H1 (cell line): ENCODE measurements at places on chromosomes 4 and X.

GRCh38 chrX:43682726-43683125, 26.6 kb downstream of the MAOA start:
- DNase-seq: no peak

DNA sequence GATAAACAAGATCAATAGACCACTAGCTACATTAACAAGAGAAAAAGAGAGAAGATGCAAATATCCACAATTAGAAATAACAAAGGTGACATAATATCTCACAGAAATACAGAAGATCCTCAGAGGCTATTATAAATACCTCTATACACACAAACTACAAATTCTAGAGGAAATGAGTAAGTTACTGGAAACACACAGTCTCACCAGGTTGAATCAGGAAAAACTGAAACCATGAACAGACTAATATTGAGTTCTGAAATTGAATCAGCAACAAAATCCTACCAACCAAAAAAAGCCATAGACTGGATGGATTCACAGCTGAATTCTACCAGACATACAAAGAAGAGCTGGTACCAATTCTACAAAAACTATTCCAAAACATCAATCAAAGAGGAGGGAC, 211.8 kb upstream of the CPEB2 start:
- DNase-seq: no peak

GRCh38 chr4:186839122-186840037, 115.7 kb upstream of the FAT1 start:
- no peak for DNase-seq

DNA sequence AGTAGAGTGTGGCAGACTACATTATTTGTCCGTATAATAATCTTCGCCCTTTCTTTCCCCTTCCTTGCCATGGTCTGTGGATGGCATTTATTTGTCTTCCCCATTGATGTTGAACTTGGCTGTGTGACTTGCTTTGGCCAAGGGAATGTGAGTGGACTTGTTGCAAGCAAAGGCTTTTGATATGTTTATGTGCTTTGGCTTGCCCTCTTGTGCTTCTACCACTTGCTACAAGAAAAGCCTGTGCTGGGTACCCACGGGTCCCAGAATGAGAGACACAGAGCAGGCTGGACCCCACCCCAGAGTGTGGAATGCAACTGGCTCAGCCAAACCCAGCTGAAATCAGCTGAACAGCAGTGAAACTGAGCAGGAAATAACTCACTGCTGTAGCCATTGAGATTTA, 63.0 kb downstream of the FAM184B start:
- DNase-seq: no peak

- DNase-seq: peak; percentile 60
Observed at GRCh38 chr4:123506011-123506695, 109.6 kb downstream of the SPRY1 start.

DNA sequence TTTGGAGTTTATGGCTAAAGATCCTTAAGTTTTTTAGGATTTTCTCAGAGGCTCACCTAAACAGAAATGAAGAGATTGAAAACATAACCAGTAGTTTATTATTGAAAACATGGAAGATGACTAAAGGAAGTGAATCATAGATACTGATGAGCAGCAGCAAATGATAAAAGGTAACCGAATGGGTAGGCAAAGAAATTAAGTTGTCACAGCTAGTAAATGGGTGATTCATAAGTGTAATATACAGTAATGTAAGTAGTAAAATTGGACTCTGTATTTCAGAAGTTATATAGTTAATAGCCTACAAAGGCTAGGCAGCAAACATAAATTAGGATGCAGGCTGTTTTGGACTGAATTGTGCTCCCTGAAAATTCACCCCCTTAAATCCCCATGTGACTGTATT, 59.0 kb upstream of the ADGRA3 start:
- DNase-seq: no peak

- no peak for DNase-seq
Observed at GRCh38 chr4:23822181-23822580, 67.7 kb downstream of the PPARGC1A start.

- DNase-seq: no peak
Observed at GRCh38 chr4:48445704-48446103, 37.4 kb upstream of the SLC10A4 start.

DNA sequence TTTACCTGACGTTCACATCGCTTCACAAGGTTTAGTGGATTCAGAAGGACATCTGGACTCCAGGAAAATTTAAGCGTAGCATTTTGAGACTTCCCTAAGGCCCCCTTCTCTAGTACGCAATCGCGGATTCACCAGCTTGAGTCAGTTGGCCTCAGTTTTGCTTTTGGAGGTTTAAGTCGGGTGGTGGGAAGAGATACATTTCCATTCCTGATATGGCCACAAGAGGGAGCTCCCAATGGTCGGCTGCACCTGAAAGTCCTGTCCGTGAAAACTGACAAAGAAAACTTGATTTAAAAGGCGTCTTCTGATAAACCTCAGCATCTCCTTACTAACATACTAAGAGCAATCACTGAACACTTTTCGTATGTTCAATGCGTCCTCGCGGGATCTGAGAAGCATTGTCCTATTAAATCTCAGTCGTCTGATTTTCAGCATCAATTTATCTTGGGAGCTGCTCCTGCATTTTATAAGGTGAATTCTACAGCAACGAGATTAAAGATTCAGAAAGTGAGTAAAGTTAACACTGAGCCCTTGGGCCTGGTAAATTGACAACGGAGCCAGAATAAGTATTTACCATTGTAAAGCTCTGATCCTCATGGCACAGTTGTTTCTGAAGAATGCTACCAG, 50.6 kb downstream of the LGI2 start:
- peak; percentile 67 for DNase-seq

DNA sequence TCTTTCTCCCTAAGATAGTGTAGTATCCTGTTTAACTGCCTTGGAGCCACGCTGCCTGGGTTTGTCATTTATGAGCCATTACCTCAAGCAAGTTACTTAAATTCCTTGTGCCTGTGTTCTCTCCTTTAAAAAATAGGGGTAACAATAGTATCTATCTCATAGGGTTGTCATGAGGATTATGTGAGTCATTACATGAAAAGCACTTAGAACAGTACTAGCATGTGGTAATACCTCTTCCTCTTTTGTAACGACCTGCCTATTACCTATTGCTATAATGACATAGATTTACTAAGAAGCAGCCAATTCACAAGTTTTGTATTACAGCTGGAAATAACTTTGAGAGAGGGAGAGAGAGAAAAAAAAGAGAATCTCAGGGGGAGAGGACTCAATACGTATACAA, 834.7 kb downstream of the RAPGEF2 start:
- no peak for DNase-seq

DNA sequence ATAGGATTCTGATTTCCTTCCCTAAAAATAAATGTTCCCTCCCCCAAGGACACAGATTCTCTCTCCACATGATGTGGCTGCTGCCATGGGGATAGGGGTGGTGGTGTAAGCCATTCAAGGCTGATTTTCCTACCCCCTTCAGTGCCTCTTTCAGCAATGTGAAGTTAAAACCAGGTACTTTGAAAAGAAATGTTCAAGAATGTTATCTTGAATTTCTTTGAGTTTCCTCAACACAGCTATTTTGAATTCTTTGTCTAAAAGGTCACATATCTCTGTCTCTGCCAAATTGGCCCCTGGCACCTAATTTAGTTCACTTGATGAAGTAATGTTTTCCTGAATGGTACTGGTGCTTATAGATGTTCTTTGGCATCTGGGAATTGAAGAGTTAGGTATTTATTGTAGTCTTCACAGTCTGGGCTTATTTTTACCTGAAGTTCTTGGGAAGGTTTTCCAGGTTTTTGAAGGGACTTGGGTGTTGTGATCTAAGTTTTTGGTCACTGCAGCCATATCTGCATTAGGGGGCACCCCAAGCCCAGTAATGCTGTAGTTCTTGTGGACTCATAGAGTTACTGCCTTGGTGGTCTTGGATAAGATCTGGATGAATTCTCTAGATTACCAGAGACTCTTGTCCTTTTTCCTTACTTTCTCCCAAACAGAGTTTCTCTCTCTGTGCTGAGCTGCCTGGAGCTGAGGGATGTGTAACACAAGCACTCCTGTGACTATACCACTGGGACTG, 7.6 kb upstream of the DIPK2B start:
- no peak for DNase-seq

GRCh38 chr4:174549721-174550120, 27.4 kb upstream of the HPGD start:
- no peak for DNase-seq

DNA sequence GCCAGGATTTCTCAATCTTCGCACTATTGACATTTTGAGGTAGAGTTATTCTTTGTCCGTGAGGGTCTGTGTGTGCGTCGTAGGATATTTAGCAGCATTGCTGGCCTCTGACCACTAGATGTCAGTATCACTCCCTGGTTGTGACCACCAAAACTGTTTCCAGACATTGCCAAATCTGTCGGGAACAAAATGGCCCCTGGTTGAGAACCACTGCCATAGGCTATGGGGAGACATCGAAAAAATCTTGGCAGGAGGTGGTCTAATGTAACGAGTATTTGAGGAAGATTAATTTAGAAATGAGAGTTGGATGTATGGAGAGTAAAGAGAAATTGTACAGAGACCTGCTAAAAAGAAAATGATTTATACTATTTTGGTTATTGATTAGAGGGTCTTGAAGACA, 108.4 kb downstream of the DOCK11 start:
- no peak for DNase-seq

DNA sequence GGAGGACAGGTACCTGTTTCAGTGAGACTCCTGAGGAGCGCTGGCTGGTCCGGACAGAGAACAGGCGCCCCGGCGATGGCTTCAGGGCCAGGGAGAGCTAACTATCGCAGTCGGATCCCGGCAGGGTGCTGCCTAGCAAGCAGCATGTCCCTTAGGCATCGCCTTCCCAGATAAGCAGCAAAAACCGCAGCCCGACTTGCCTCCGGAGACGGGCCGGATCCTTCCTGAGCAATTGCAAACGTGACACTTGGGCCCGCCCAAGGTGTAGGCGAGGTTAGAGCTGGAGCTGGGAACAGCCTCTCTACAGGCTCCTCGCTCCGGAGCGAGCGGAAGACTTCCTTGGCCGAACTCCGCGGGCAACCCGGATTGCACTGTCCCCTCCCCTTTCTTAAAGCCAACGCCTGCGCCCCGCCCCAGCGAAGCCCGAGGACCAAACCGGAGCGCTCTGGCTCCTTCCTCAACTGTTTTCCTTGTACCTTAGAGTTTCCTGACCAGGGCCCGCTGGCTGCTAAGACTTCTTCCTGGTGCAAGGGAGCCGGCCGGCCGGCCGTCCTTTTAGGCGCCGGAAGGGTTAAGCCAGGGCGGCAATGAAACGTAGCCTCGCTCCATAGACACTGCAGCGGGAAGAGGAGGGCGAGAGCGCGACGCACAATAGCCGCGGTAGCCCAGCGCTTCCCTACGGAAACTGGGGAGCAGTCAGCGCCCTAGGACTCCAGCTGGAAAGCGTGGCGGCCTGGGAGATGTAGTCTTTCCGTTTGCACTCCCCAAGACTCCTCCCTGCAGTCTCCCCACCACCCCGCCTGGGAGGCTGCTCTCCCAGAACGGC, at the start of gene OPHN1:
Gene OPHN1, minus strand, starts transcription at position 341 of the 826 bp plus-strand sequence. CDS start 475 bp downstream, outside the sequence.
- DNase-seq: peak; percentile 34

DNA sequence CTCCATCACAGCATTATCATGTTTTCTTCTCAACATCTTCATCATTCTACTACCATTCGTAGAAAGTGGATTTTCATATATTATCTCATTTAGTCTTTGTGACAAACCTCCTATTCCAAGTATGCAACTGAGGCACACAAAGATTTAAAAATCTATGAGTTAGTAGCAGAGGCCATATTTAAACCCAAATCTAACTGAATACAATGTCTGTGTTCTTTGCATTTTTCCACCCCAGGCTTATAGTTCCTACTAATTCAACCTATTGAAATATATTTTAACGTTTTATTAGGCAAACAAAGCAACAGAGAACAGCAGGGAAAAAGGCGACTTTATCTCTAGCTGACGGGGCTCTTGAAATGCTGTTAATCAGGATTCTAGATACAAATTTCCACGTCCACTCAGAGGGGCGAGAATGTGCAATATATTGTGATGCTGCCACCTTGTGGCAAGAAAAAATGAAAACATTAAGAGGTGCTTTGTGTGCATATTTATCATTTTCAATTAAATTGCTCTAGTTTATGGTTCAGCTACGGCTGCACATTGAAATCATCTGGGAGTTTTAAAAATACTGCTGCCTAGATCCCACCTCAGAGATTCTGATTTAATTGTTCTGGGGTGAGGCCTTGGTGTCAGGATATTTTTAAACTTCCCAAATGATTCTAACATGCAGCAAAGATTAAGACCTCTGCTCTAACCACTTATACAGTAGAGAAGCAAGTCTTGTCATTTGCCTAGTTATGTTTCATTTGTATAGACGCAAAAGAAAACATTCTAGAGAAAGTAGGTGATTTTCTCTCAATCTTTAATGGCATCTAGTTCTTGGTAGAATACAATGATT, 315.9 kb downstream of the MAPK10 start:
- DNase-seq: no peak

GRCh38 chr4:169492436-169493163, 119.8 kb downstream of the NEK1 start:
- peak; percentile 68 for DNase-seq

- no peak for DNase-seq
Observed at GRCh38 chr4:75511841-75512240, 2.4 kb downstream of the RCHY1 start.

GRCh38 chrX:136221851-136222513, 29.2 kb downstream of the MAP7D3 start:
- DNase-seq: no peak

DNA sequence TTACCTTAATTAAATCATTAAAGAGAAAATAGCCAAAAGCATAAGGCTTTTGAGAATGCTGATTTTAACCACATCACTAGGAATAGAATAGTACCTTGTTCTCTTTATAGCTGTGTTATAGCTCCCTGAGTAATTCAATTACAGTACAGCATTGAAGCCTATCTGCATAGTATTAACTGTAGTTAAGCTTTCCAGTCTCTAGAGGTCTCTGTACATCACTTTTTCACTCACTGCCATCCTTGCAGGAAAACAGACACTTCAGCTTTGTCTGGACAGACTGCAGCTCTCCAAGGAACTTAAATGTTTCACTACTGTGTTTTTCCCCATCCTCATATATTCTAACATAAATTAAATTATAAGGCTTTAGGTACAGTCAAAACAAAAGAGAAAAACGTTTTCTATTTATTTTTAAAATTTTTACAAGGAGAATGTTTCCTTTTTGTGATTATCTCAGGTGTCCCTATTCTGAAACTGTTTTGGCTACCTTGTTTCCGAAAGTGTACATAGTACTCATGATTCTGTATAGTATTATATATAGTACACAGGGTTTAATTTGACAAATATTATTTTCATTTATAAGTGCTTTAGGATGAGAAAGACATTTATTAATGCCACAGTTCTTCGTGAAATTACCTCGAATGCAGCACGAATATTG, 407.9 kb downstream of the PCDH18 start:
- DNase-seq: no peak

GRCh38 chrX:124534536-124534935, 188.2 kb downstream of the SH2D1A start:
- DNase-seq: no peak

DNA sequence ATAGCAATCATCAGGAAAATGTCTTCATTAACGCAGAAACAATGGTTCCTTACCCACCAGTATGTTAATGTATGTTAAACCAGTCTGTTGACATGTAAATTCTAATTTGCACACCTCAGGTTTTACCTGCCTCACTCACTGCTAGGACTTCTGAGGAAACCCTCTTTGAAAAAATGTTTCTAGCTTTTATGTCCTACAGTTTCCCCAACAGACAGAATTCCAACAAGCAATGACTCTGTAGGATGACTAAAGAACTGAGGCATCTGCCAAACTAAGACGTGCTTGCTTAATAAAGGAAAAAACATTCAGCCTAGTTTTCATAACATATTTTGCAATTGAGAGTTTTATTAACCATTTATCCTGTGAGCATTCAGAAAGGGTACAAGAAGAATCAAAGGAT, 20.6 kb upstream of the SOX3 start:
- no peak for DNase-seq

GRCh38 chr4:163395055-163395454, 51.4 kb downstream of the NPY5R start:
- DNase-seq: no peak
